ENCODE measurements at places on chromosomes 2 and 18.

- no peak for DNase-seq
These were observed 4.7 kb downstream of the DSEL start for GRCh38 chr18:67511840-67512239.

- DNase-seq, result no peak
These were observed 102.6 kb upstream of the ITGA4 start for GRCh38 chr2:181354626-181355025.

DNA sequence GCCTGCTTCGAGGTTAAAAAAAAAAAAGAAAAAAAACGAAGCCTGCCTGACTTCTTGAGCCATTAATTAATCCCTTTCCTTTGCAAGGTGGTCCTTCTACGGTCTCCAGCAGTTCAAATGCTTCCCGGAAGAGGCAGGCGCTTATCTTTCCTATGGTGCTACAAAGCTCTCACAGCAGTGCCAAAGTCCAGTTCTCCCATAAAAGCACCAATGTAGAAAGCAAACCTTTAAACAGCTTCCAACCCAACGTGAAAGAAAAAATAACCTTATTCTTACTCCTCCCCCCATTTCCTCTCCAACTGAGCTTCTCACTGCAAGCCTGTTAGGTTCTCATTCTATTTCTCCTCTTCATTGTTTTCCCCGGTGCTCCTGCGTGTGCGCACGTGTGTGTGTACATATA lies 317.4 kb upstream of the SOX11 start:
- no peak for DNase-seq

GRCh38 chr2:69689466-69689865 lies 45.9 kb upstream of the AAK1 start:
- DNase-seq, result no peak

DNA sequence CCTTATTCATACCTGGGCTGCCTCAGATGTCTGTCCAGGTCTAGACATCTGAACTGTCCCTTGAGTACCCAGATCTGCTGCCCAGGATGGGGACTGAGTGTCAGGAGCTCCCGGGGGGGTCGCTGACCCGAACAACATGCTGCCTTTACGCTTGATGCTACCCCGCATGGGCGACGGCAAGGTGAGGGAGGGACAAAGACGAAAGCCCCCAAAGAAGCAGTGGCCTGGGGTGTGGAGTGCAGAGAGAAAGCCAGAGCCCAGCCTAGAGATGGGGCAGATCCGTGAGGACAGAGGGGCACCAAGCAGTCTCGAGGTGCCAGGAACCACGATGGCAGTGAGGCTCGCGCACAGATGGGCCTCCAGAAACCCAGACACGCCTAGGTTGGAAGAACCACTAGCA lies 234.7 kb downstream of the ATAD2B start:
- DNase-seq, result no peak

DNA sequence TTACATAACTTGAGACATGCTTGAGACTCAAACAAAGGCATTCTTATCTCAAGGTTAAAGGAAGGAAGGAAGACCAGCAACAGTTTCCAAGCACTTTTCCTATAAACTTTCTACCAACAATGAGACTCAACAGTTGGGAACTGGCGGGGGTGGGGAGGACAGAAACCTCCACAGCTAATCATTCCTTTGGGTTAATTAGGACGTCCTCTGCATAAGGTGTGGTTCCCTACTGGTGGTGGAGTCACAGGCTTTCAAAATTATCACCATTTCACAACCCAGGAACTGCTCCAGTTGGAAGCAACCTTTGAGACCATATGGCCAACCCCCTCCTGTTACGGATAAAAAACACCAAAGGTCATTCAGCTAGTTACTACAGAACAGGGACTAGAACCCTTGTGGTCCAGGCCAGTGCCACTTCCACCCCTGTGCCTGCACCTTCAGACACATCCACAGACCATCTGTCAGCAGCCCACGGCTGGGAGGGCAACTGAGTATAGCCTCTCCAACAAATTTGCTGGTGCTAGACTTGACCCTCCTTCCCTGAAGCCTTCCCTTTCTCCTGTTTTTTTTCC lies 30.1 kb upstream of the ATL2 start:
- DNase-seq, result no peak

DNA sequence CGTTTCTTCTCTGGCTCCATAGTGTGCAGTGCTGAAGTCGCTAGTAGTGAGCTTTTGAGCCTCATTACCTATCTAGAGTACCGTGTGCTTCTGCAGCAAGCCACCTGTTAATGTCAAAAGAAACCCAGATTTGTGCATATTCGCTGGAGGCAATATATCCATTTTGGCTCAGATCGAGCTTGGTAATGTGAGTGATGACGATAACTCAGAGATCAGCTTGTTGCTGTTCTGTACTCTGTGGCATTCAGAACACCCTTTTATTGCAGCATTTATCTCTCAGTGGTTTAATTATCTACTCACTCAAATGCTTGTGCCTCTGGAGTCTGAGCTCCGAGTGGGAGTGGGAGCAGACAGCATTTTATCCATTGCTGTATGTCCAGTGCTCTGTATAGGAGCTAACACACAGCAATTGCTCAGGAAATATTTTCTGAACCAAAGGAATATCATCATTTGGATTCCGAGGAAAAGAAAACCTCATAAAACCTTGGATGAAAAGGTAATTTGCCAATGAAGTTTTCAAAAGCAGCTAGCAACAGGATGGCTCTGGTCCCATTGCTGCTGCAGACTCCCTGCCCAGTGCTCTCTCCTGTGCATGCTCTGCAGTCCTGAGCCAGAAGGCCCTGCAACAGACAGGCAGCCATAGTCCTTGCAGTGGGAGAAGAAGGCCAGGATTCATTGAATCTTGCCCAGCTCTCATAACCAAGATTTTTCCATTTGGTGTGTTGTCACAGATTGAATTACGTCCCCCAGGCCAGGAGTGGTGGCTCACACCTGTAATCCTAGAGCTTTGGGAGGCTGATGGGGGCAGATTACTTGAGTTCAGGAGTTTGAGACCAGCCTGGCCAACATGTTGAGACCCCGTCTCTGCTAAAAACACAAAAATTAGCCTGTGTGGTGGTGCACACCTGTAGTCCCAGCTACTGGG lies 183.8 kb downstream of the MYCN start:
- DNase-seq, result no peak

DNA sequence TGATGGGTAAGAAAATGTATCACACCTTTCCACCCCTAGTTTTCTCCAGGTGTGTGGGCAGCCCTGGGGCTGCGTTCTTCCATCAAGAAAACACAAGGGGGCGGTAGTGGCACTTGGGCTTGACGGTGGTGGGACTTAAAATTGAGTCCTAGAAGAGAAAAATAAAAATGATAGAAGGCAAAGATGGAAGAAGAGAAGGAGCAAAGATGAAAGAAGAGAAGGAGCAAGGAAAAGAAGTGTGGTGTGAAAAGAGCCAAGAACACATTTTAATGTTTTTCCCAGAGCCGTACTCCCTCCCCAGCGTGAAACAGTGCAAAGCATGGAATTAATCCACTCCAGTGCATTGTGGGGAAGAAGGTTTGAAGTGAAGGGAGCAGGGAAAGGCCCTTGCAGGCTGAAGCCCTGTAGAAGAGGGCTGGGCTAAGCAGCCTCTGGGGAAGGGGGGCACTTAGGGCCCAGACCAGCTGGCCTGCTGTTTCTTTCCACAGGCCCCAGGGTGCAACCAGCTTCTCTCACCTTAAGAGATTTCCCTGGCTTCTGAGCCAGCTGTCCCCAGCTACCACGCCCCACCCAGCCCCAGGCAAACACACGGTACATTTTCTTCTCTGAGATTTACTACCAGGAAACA lies 256.8 kb downstream of the RNF152 start:
- peak; percentile 56 for DNase-seq

GRCh38 chr18:62637807-62638687 lies 77.3 kb upstream of the PHLPP1 start:
- DNase-seq, result peak; percentile 78

DNA sequence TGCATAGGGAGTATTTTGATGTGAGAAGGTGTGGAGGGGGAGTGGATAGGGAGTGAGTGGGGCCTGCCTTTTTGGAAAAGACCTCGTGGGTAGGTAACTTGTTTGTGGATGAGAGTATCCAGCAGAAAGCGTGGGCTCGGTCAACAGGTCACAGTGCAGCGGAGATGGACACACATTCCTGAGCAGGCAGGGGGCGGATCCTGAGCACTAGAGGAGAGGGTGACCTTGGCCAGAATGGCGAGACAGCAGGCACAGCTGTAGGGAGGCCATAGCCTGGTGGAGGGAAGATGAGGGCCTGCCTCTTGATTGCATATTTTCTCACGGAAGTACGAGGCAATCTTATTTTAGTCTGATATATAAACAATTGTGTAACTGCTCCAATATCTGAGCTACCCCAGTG lies 3.6 kb upstream of the MC2R start:
- DNase-seq, result no peak

DNA sequence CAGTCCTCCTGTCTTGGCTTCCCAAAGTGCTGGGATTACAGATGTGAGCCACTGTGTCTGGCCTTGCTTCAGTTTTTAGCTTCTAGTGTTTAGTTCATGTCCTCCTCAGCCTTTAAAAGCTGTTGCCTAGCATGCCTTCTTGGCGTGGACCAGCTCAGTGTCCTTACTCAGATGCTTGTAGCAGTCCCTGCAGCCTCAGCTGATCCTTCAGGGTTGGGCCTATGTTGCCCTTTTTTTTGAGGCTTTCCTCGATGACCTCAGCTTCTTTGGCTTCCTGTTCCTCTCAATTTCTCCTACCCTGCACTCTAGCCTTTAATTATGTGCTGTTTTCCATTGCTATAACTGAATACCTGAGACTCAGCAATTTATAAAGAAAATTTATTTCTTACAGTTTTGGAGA lies 57.7 kb downstream of the TANC1 start:
- DNase-seq, result no peak

GRCh38 chr2:224287531-224287930 lies 114.4 kb downstream of the FAM124B start:
- DNase-seq, result no peak

GRCh38 chr2:158114516-158114915 lies 12.8 kb downstream of the UPP2 start:
- DNase-seq, result no peak

GRCh38 chr2:45789961-45790723 lies 138.7 kb downstream of the PRKCE start:
- DNase-seq, result no peak

- no peak for DNase-seq
These were observed 129.4 kb upstream of the ITGA6 start for GRCh38 chr2:172297950-172298349.

DNA sequence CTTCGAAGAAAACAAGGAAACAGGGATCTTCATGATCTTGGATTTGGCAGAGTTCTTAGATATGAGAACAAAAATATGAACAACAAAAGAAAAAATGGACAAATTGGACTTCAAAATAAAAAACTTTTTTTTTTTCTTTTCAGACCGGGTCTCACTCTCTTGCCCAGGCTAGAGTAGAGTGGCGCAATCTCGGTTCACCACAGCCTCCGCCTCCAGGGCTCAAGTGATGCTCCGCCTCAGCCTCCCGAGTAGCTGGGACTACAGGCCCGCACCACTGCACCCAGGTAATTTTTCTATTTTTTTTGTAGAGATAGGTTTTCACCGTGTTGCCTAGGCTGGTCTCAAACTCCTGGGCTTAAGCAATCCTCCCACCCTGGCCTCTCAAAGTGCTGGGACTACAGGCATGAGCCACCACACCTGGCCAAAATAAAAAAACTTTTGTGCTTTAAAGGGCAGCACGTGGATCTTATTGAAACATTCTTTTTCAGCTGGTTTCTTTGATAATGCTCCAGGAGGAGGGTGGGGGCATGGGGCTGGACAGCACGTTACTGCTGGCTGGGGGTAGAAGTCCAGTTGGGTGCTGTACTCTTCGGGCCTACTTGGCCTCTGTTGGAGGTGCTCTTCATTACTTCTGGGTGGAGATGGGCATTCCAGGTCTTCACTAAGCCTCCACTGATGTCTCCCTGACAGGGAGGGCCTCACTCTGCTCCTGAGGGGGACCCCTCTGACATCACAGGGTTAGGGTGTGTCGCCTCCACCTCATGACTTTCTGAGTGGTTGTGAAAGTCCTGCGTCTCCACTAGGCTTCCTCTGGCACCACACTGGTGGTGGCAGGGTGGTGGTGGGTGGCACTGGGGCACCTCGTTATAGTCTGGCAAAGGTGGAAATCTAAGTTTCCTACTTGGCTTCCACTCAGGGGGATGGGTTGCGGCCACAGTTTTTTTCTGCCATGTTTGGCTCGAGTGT lies 150.5 kb upstream of the XPO1 start:
- no peak for DNase-seq

DNA sequence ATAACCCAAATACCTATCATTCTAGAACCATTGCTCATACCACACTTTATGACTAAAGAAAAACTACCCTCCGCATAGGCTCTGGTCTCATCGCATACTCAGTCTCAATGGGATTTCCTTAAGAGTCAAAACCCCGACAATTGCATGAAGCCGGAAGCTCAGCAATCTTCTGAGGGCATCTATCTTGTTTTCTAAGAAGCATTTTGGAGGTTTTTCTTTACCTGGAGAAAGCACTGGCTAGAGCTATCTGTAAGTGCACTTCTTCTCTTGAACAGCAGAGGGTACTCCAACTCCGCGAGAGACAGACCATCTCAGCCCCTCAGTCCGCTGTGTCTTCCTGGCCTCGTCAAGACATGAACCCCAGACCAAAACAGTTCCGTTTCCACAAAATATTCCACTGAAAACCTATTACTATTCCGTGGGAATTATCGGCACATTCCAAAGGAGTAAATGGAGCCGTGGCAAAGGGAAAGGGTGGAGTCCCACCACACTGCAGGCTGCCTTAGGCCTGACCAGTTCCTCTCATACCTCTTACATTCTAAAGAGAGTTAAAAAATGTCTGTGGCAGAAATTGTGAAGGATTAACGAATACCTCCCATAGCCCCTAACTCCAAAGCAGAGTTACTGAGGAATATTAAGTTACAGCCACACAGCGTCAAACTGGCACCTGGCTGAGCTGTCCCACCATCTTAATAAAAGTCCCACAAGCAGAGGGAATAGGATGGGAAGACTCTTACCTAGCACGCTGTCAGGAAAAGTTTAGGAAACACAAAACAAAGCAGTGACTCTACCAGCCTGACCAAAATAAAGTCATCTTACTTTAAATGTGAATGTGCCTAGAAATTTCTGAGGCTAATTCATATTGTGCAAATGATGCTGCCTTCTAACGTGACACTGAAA lies 325.6 kb upstream of the VRK2 start:
- peak; percentile 60 for DNase-seq

DNA sequence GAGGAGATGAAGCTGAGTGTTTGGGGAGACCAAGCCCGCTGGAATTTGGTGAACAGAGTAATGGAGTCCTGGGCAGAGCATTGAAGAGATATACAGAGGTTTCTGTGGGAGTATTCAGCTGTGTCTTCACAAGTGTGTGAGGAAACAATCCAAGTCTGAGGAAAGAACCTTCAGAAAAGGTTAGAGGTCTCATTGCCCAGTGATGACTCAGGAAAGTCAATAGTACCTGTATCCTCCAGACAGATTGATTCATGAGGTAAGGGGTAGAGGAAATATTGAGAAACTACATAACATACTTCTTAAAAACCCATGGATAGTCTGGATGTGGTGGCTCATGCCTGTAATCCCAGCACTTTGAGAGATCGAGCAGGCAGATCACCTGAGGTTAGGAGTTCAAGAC lies 392.3 kb downstream of the GALNT13 start:
- DNase-seq, result no peak

GRCh38 chr2:161651547-161651946 lies 27.3 kb downstream of the SLC4A10 start:
- no peak for DNase-seq
